ENCODE measurements at places on chromosomes 2 and 18. TPM values are rescaled to one million over a fixed set of nuclear protein-coding genes. Genes with fewer than 3 reads are reported as not detected.

DNA sequence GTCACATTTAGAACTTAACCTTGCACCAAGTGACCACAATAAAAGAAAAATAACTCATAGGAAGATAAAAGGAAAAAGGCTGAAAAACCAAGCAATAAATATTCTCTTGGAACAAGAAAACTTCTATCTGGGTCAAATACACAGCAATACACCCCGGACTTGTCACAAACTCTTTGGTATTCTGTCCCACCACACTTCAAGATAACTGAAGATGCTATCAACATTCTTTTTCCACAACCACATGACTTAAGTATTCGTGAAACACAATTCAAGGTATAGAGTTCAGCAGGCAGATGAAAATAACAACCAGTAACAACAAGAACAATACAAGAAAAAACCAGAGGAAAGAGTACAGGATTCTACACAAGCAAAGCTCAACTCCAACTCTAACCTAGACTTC is 18.0 kb downstream of the MBD2 start:
- no peak overlapping the region for H3K4me3 ChIP-seq
- DNase-seq, result no peak
- peaks cover 32% of the 10 kb centered on the region for H3K4me1 ChIP-seq
- peaks cover 4% of the 10 kb centered on the region for H3K36me3 ChIP-seq

DNA sequence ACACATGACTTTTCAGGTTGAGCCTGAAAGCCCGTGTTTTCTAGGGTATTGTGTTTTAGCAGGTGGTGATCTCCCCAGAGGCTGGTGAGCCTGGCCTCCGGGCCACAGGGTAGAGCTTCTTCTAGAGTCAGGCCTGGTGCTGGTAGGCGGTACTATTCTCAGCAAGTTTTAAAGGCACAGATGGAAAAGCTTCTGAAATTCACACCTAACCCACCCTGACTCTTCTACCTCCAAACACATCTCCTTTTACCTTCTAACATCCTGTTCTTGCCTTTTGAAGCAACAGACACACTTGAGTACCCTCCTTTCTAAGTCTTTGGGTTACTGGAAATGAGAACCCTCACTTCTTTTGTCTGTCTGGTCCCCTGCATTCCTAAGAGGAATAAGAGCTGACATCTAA is 191.1 kb downstream of the SETBP1 start:
- H3K4me3 ChIP-seq, result no peak overlapping the region
- no peaks in the 10 kb centered on the region for H3K36me3 ChIP-seq
- no peak overlapping the region for H3K27ac ChIP-seq
- no peak for DNase-seq

DNA sequence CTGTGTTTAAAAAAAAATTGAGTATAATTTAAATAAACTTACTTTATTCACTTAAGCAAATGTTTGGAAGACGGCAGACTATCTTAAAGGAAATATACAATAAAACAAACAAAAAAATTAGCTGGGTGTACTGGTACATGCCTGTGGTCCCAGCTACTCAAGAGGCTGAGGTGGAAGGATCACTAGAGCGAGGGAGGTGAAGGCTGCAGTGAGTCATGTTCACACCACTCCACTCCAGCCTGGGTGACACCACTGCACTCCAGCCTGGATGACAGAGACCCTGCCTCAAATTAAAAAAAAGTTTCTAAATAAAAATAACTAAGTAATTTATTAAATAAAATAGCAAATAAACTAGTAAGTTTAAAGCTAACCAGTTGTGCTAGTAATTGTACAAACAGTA is 7.5 kb downstream of the PUM2 start:
- peaks cover 30% of the 10 kb centered on the region for H3K4me1 ChIP-seq
- DNase-seq, result no peak
- no peak overlapping the region for H3K4me3 ChIP-seq
- no peaks in the 10 kb centered on the region for H3K36me3 ChIP-seq

HRH4 gene
- total RNA-seq, result not detected

DNA sequence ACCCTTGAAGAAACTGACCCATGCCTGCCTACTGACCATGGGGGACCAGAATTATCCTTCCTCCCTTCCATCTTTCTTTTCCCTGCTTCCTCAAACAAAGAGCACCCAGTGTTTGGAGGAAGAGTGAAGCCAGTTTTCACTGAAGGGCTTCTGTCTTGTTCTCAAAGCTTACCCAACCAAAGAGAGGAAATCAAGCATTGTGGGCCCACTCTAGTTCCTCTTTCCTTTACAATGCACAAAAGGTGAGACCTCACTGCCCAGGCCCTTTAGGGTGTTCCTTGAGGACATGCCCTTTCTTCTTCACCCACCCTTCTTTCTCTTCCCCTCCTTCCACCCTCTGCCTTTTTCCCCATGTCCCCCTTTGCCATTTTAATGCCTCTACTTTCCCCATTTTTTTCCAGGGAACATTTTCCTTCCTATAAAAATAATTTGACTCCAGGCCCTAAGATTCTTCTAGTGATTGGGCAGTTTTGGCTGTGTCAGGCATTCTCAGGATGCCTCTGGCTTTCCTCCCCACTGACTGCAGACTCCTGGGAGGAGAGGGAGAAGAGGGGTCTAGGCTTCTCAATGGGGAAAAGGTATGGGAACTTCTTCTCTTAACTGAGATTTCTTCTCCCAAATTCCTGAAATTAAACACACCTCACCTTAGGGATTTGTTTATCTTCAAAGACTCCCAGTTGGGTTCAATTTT is 126.6 kb upstream of the RMDN2 start:
- H3K4me3 ChIP-seq, result no peak overlapping the region
- H3K36me3 ChIP-seq, result no peaks in the 10 kb centered on the region
- peaks cover 10% of the 10 kb centered on the region for H3K4me1 ChIP-seq
- no peaks in the 10 kb centered on the region for H3K27me3 ChIP-seq
- DNase-seq, result no peak
- no peak overlapping the region for H3K27ac ChIP-seq

SESTD1 gene
- 62.2 TPM for total RNA-seq

GRCh38 chr2:165573534-165574461 is 104.3 kb downstream of the CSRNP3 start:
- H3K4me1 ChIP-seq, result peaks cover 4% of the 10 kb centered on the region
- H3K36me3 ChIP-seq, result no peaks in the 10 kb centered on the region
- no peak for DNase-seq
- no peaks in the 10 kb centered on the region for H3K27me3 ChIP-seq

DNA sequence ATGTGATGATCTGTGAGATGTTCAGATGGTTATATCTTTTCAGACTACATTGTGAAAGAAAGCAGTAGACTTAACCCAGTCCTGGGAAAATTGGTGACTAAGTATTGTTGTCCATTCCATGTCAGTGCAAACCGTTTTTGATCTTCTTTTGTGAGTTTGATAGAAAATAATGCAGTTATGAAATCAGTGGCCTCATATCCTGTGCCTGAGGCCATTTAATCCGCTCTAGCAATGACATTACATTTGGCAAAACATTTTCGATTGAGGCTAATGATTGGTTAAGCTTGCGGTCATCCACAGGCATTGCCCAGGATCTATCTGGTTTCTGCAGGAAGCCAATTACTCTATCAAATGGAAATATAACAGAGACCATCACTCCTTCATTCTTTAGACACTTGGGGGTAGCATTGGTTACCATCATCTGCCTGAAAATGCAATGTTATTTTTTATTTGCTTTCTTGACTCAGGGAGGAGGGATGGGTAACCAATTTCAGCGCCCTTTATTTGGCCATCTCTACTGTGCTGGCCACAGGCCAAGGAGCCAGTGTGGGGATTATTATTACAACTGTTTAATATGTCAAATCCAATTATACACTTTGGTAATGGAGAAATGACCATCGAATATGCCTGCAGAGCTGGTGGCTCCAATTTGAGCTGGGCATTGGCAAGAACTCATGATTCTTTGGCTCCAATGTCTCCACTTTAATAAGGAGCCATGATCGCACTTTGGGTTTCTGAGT is 33.6 kb downstream of the TRIB2 start:
- H3K4me3 ChIP-seq, result no peak overlapping the region
- H3K36me3 ChIP-seq, result no peaks in the 10 kb centered on the region
- DNase-seq, result no peak
- no peaks in the 10 kb centered on the region for H3K4me1 ChIP-seq
- H3K27ac ChIP-seq, result no peak overlapping the region

GRCh38 chr2:170878066-170878465 is 51.0 kb upstream of the GORASP2 start:
- no peak overlapping the region for H3K27ac ChIP-seq
- no peaks in the 10 kb centered on the region for H3K27me3 ChIP-seq
- H3K4me1 ChIP-seq, result no peaks in the 10 kb centered on the region

- H3K4me1 ChIP-seq, result no peaks in the 10 kb centered on the region
- H3K27me3 ChIP-seq, result no peaks in the 10 kb centered on the region
- no peak overlapping the region for H3K27ac ChIP-seq
- DNase-seq, result no peak
These were observed 75.7 kb downstream of the MYO5B start for GRCh38 chr18:50119296-50119695.

TSPYL6 gene
- not detected for total RNA-seq

TGFA gene
- 1.9 TPM for total RNA-seq

DNA sequence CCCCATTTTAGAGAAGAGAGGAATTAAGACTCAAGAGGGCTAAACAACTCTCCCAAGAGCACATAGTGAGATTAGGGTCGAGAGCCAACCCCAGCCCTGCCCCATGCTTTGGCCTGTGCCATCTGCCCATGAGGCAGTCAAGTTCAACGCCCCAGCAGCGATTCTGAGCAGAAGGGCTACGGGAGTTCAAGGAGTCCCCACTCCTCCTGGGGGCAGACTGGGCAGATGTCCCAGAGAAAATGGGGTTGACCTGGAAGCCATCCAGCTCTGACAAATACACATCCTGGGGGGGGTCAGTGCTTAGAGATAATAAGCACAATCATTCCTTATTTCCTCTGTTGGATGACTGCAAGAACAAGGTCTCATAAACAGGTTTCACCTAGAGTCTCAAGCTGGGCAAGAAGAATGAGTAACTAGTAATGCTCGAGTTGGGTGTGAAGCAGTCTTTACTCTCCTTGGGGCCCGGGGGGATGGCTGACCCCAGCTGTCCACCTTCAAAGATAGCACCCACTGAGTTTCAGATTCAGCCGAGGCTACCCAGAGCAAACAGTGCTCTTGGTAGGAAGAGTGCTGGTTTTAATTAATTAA is 716.4 kb downstream of the RNF144A start:
- H3K36me3 ChIP-seq, result no peaks in the 10 kb centered on the region
- H3K4me3 ChIP-seq, result no peak overlapping the region
- H3K27ac ChIP-seq, result no peak overlapping the region
- H3K27me3 ChIP-seq, result no peaks in the 10 kb centered on the region
- H3K4me1 ChIP-seq, result no peaks in the 10 kb centered on the region
- DNase-seq, result no peak

STEAP3 gene
- 17.9 TPM for total RNA-seq

- no peaks in the 10 kb centered on the region for H3K27me3 ChIP-seq
- no peak for DNase-seq
- H3K4me3 ChIP-seq, result no peak overlapping the region
- peaks cover 6% of the 10 kb centered on the region for H3K4me1 ChIP-seq
- no peaks in the 10 kb centered on the region for H3K36me3 ChIP-seq
- no peak overlapping the region for H3K27ac ChIP-seq
These were observed 2.9 kb downstream of the CAMKMT start for GRCh38 chr2:44364604-44365003.

DNA sequence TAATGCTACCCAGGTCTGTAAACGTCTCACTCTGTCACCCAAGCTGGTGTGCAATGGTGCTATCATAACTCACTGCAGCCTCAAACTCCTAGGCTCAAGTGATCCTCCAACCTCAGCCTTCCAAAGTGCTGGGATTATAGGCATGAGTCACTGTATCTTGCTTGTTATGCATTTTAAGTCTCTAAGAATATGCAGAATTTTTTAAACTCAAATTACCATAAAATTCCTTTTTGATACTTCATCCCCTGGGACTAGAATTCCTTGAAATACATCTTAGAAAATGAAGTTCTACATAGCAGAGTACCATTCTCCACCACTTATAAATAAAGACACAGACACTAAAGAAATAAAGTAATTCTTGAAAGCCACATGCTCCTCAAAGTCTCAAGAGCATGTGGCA is 30.2 kb upstream of the LRATD1 start:
- no peaks in the 10 kb centered on the region for H3K27me3 ChIP-seq
- H3K4me3 ChIP-seq, result no peak overlapping the region

UGT1A3 gene
- not detected for total RNA-seq

DNA sequence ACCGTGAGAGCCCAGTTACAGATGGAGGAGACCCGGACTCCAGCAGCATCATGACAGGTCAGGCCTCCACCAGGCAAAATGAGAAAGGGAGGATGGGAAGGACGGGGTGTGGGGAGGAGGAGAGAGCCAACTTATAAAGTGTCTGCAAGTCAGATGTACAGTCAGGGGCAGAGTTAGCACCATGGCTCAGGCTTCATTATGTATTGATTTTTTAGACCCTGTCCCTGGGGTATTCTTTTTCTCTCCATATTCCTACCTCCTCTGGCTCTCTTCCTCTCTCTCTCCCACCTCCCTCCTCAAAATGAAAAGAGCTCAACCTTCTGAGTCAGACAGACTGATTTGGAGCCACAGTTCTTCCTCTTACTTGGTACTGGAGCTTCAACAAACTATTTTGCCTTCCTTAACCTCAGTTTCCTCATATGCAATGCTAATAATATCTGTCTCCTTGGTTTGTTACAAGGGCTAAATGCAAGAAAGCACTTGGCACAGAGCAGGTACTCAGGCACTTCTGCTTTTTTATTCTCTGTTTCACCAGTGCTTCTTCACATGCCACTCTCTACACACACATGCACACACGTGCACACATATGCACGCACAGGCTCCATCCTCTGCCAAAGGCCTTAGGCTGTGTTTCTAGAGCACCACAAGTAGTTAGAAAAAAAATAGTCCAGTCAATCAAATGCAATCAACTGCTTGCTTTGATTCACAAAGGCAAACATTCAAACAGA is 92.3 kb upstream of the PKDCC start:
- H3K27me3 ChIP-seq, result no peaks in the 10 kb centered on the region
- H3K27ac ChIP-seq, result no peak overlapping the region
- no peaks in the 10 kb centered on the region for H3K36me3 ChIP-seq
- peaks cover 12% of the 10 kb centered on the region for H3K4me1 ChIP-seq
- H3K4me3 ChIP-seq, result no peak overlapping the region

DNA sequence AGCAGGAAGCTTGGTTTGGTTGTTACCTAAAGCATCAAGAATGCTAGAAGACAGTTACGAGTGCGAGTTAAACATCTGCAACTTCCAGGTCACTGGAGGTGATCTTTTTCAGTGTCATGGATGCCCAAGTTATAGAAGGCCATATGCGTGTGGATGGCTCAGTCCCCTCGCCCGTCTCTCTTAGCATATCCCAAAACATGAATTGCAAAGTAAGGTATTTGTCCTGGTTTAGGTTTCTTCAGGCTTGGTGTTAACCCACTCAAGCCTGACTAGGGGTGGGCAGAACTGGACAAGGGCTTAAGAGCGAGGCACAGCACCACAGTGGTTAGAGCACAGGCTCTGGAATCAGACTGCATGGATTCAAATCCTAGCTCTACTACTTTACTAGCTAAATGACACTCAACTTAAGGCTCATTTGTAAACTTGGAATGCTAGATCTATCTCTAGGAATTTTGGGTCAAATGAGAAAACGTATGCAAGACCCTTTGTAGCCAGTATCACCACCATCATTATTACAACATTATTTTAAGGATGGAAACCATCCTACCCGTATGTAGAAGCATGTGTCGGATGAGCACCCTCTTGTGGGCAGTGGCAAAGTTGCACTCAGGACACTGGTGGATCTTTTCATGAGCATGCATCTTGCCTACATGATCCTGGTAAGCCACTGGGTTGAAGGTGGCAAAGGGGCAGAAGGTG is 11.2 kb downstream of the ZNF142 start:
- no peaks in the 10 kb centered on the region for H3K4me1 ChIP-seq
- DNase-seq, result no peak
- no peaks in the 10 kb centered on the region for H3K27me3 ChIP-seq
- H3K4me3 ChIP-seq, result no peak overlapping the region
- H3K27ac ChIP-seq, result no peak overlapping the region

- DNase-seq, result no peak
- H3K4me1 ChIP-seq, result no peaks in the 10 kb centered on the region
- H3K4me3 ChIP-seq, result no peak overlapping the region
- H3K27ac ChIP-seq, result no peak overlapping the region
These were observed 184.3 kb downstream of the UBE2E3 start for GRCh38 chr2:181164699-181165098.
